Substantia nigra (tissue), 51 donors: ENCODE measurements at places on chromosomes 6 and 20.

GRCh38 chr6:26170951-26171841 is 84.0 kb downstream of the HFE start:
- no peak for DNase-seq

- DNase-seq: peak; percentile 19
Measured at GRCh38 chr20:60055740-60056139, 97.5 kb downstream of the CDH26 start.

- DNase-seq: no peak
Measured at GRCh38 chr6:134314006-134314821, 3.7 kb downstream of the SGK1 start.

- peak; percentile 84 for DNase-seq
Measured at GRCh38 chr20:21607971-21608725, 94.3 kb upstream of the NKX2-2 start.

- peak; percentile 17 for DNase-seq
Measured at GRCh38 chr20:2538931-2539720, 2.8 kb downstream of the TMC2 start.

DNA sequence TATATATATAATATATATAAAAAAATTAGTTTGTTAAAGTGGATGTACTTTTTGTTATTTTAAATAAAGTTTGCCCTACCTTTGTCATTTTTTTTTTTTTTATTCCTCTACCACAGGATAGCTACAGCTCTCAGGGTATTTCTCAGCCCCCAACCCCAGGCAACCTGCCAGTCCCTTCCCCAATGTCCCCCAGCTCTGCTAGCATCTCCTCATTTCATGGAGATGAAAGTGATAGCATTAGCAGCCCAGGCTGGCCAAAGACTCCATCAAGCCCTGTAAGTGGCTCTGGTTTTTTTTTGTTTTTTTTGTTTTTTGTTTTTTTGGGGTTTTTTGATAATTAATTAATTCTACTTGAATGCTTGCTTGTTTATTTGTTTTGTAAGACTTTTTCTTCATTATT is 148.6 kb downstream of the TMEM242 start:
- DNase-seq: no peak

GRCh38 chr6:101402622-101403031 is 9.1 kb downstream of the GRIK2 start:
- DNase-seq: no peak

DNA sequence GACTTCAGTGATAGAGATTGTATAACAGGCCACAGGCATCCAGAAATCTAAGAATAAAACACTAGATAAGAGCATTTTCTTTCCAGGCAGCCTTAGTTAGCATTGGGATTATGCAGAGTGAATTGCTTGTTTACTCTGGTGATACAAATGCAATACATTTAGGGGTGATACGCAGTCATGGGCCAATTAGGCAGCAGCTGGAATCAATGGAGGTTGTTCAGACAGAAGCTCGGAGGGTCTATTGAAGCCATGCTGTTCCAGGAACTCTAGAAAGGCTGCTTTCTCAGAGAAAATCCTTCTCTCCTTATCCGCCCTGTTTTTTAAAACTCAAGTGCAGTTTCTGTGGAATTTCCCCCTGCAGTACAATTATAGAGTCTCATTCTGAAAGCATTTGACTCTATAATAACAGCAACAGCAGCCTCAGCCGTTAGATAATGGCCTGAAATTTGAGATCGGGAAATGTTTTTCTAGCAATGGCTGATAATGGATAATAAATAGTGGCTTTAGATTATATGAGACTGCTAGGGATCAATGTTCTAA is 364.3 kb upstream of the HS3ST5 start:
- DNase-seq: no peak

GRCh38 chr20:36308353-36308752 is 2.2 kb downstream of the DLGAP4 start:
- DNase-seq: no peak

DNA sequence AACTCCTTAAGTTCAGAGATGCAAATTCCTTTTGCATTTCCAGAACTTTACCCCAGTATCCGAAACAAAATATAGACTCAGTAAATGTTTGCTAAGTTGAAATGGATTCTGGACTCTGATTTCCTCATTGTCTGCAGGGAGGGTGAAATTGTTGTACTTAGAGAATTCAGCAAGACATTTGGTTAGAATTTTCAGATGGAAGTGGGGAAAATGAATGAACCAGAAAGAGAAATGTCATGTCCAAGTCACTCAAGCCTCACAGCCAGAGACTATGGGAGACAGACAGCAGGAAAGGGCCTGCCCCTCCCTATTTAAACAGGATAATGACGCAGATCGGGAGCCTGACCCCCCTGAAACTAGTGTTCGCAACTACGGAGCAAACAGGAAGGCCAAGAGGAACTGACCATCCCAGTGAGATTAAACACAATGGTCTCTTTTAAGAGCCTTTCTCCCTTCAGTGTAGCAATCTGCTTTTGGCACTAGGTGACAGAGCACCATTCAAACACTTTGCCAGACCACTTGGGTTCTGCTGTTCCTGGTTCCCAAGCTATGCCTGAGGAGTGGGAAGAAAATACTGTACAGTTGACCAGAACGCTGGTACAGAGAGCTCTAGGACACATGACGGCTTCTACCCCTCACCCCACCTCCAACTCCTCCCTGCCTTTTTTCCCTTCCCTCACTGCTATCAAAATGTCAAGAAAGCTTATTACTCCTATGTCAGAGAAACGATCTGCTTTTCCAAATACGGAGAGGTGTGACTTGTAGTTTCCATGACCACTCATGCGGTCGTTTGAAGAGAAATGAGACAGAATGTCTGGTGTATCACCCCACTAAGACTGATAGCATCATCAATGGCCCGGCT is 13.7 kb downstream of the NEDD9 start:
- no peak for DNase-seq

DNA sequence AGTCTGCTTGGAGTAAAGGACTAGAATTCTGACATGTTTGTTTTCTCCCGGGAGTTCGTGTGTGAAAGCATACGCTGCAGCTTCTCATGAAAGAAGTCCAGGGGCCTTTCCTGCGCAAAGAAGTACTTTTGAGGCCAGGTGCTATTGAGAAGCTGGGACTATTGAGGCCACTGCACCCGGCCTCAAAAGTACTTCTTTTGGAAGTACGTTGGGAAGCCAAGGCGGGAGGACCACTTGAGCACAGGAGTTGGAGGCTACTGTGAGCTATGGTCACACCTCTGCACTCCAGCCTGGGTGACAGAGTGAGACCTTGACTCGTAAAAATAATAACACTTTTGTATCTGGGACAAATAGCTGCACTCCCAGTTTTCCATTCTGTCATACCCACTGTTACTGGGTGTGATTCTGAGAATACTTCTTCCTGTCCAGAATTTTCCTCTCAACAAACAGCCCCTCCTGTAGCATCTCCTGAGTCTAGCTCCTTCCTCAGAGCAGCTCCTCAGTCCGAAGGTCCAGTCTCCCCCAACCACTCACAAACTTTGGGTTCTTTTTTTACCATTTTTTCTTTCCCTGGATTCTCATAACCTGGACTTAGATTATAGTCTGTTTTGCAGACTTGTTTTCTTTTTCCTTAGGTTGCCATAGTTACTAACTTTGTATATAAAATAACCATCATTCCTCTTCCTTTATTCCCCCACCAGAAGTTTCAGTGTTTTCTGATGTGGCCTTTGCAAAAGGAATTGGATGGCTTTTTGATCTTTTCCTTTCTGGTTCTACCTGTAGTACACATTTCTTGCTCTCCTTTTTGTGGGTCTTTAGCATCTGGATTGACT is 12.7 kb downstream of the STK35 start:
- no peak for DNase-seq

DNA sequence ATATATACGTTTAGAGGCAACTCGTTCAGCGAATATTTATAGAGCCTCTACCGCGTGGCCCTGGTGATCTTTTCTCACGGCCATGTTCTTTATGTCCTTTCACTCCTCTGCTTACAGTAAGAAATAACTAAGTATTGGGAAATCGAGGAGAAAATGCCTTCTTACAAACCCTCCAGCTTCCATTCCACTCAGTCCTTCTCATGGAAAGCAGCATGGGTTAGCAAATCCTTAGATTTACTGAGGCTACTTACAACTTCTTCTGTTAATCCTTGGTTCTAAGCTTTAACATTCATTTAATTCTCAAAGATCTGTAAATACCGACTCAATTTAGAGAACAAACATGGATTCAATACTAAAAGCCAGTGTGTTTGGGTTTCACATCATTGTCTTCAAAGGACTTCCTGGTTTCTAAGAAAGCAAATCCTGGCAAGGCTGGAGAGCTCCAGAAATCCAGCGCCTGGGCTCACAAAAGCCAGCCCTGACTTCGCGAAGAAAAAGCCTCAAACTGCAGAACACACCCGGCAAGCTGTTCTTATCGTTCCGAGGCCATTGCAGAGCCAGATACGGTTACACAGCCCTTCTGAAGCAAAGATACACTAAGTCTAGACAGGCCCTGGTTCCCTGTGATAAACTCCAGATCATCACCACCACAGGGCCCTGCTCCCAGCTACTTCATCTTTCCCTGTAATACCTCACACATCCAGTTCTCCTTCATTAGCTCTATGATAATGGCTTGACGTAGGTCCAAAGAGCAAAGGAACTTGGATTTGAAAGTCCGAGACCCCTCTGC is 19.2 kb downstream of the AGPAT4 start:
- DNase-seq: no peak

DNA sequence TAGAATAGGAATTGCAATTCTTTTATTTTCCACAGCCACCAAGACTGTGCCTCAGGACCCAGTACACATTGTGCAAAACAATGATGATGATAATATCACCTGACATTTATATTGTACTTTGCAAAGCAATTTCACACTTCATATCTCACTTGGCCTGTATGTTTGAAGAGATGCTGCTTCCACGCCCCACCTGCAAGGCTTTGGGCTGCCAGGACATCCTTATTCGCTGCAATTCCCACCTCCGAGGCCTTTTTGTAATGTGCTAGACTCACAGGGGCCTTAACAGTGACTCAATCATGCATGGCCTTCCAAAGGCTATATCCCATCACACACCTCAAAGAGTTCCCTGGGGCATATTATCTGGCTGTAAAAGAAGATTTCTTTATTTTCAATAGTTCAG is 200.9 kb downstream of the MYLK4 start:
- DNase-seq: no peak

DNA sequence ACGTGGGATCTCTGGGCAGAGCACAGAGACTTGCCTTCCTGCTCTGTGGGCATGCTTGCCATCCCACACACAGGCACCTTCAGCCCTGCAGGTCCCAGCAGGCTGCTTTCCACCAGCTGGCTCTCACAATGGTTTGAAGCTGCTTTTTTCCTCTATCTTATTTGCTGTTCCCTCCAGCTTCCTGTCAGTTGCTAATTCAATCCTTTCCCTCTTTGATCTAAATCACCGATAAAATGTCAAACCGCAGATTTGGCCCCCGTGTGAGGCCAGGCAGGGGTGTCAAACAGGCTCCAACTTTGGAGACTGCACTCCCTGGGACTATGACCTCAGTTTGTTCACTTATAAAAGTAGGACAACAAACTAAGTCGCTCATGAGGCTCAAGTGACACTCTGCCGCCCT is 40.6 kb upstream of the PCMTD2 start:
- no peak for DNase-seq

- no peak for DNase-seq
Measured at GRCh38 chr6:159933077-159933476, 35.8 kb upstream of the IGF2R start.

GRCh38 chr6:43331891-43332290 is 23.3 kb upstream of the CRIP3 start:
- DNase-seq: no peak

DNA sequence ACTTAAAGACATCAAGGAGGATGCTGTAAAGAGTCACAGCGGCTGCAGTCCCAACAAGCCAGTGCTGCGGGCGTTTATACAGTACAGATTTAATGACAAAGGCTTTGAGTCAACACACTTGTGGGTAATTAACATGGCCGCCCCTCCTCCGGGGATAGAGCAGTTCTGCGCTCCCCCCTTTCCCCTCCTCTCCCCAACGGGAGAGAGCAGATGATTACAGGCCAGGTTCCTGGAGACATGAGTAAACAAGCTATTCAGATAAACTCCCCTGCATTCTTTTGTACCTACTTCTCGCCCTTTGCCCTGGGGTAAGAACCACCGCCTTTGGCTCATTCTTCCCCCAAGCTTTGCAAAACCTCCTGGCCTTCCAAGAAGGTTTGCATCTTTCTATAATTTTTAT is 23.6 kb upstream of the FABP7 start:
- DNase-seq: no peak

DNA sequence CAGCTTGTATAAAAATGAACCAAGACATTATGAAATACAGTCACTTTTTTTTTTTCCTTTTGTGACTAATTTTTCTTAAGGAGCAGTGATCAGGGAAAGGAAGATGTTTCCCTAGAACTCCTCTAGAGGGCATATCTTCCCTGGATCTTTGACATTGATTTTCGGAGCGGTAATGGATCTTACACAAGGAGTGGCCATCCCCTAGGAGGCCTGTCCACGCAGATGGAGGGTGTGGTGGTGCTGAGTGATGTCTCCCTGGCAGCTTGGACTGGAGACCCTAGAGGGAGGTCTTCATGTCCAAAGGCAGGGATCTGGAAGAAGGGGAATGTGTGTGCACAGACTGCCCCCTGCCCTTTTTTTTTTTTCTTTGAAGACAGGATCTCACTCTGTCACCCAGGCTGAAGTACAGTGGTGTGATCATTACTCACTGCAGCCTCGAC is 7.0 kb upstream of the KIFC1 start:
- DNase-seq: no peak

DNA sequence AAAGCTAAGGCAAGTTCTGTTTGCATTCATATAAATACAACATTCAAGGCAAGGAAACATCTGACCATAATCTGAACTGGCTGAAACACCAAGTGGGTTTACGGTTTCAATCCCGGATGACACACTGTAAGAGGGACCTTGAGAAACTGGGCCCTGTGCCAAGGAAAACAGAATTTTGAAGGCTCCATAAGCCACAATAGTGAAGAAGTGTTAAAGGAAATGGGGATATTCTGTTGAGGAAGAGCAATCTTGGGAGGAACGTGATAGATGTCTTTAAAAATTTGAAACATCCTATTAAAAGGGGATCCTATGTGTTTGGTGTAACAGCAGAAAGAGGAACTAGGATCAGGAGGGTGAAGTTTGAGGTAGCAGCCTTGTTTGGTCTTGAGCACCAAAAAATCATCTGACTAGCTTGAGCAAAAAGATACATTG is 82.4 kb upstream of the TAB2 start:
- no peak for DNase-seq

DNA sequence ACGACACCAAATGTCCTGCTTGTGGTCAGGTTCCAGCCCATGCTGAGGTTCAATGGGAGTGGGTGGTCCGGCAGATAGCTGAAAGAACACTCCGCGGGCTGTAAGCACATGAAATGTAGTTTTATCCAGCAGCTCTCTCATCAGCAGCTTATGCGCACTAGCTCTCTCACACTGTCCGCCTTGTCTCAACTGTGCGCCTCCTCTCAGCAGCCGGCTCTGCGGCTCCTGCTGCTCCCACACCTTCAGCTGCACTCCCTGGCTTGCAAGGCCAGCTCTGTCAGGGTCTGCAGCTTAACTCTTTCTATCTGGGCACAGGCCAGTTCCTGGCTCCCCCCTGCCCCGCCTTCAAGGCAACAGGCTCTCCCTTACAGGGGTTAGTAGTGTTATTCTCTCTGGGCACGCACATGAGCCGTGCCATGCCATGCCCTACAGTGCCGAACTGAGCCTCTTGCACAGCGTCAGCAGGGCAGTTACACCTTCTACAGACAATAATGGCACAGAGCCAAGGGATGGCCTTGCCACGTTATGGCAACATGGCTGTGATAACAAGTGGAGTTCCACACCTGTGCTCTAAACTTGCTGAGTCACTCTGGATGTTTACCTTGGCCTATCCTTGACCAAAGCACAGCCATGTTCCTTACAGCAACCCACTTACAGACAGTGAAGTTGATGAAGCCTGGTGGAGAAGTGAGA is 84.0 kb upstream of the LRFN2 start:
- no peak for DNase-seq
